ENCODE measurements at places on chromosomes 3 and 15.

GRCh38 chr15:65258375-65259262 is 28.1 kb downstream of the PARP16 start:
- DNase-seq = no peak

DNA sequence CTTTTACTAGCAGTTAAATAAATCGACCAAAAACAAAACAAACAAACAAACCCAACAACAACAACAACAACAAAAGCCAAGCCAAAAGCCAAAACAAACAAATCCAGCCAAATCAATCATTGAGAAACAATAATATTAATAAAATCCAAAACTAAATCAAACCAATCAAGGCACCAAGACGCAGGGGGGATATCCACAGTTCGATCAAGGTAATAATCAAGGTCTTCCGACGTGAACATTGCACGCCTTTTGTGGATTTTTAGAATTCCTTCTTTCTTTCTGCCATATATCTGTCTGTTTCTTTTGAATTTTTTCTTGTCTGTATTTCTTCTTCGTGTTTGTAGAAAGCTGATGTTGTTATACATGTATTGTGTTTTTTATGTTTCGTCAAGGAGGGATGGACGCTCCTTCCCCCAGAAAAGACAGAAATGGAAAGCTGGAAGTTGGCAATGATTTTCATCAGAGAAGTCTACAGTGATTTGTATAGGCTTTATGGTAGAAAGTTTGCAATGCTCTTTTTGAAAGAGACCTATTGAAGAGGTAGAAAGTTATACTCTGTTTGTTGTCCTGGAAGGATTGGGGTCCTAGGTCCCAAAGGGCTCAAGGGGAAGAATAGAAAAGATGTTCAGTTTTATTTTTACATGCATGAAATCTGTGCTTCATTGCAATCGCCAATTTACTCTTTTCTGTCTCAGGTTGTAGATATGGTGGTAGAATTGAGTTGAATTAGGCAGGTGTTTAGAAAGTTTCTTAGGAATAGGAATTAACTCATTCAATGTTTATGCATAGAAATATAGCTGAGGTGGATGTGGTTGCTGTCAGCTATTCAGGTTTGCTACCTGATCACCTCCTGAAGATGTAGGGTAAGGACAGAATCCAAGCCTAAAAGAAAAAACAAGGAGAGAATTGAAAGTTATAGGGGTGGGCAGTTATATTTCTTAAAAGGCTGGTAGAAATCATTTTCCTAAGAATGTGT is 1.2 kb downstream of the ARPP21 start:
- DNase-seq = no peak

DNA sequence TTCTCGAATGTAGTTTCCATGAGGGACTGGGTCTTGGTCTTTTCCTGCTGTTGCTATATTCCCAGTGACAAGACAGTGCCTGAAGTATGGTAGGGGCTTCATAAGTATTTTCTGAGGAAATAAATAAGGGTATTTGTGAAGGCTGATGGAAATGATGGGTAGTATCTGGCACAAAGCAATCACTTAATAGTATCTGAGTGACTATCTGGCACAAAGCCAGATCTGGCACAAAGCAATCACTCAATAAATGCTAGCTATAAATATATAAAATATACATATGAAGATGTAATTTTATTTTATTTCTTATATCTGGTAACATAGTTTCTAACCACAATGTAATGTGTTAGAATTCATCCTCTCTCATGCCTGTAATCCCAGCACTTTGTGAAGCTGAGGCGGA is 20.7 kb upstream of the PROK2 start:
- no peak for DNase-seq

DNA sequence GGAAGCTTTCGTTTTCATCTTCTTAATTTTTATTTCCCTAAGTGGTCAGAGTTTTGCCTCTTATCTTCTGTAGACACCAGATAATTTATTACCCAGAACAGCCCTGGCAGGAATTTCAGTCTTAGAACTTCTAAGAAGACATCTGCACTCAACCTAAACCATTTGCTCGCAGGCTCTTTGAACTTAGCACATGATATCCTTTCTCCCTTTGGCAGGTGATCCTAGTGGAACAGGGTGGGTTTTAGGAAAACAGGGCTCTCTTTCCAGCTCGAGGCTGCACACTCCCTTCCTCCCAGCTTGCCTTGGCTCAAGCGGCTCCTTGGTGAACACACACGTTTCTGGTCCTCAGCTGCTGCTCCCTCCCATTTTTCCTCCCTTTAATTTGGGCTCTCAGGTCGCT is 116.5 kb downstream of the THSD4 start:
- no peak for DNase-seq

DNA sequence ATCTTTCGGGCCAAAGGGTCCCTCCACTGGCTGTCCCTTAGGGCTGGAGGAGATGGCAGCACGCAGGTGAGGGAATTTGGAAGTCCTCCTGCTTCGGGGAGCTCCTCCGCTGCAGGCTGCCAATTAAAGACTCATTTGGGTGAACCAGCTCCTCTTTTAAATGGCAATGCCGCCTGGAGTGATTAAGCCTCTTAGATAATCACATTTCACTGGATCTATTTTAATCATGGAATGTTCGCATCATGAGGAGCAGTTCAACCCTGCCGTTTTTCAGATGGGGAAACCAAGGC is 117.9 kb downstream of the LIPC start:
- DNase-seq = no peak

DNA sequence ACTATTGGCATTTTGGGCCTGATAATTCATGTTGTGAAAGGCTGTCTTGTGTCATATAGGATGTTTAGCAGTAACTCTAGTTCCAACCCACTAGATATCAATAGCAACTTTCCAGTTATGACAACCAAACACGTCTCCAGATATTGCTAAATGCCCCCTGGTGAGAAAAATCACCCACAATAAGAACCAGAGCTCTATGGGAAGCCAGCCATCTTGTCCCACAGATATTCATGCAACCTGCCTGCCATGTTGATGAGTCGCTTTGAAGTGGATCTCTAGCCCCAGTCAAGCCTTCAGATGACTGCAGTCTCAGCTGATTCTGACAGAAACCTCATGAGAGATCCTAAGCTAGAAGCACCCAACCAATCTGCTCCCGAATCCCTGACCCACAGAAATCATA is 5.6 kb upstream of the TNIK start:
- DNase-seq = no peak

DNA sequence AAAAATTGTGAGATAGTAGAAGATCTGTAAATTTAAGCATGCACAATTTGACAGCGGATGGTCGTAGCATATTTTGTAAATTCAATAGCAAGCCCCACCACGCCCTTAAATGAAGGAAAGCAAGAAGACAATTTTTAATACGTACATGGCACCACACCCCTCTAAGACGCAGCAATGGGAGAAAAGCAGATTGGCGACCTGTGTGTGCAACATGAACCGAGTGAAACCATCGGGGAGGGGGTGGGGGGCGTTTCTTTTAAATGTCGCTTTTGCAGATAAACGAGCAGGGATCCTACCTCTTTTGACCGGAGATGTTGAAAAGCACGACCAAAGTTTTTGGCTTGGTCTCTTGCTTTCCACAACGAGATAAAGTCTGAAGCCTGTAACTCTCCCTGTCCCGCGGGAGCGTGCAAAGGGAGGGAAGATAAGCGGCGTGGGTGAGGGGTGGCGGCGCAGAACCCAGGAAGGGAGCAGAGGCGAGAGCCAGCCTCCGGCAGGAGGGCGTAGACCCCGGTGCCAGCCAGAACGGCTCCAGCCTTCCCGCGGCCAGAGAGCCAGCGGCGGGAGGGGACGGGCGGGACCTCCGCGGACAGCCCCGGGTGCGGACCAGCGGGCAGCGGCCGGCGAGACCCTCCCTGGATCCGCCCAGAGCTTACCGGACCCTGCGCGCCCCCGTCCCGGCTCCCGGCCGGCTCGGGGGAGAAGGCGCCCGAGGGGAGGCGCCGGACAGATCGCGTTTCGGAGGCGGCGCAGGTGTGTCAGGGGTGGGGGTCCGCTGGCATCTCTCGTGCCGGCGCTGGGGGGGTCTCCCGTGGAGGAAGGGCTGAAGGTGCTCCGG is at the start of gene CHL1:
CHL1 (plus strand) TSS at position 453 of the 838 bp plus-strand sequence. CDS start 123,014 bp downstream, outside the sequence.
- no peak for DNase-seq

DNA sequence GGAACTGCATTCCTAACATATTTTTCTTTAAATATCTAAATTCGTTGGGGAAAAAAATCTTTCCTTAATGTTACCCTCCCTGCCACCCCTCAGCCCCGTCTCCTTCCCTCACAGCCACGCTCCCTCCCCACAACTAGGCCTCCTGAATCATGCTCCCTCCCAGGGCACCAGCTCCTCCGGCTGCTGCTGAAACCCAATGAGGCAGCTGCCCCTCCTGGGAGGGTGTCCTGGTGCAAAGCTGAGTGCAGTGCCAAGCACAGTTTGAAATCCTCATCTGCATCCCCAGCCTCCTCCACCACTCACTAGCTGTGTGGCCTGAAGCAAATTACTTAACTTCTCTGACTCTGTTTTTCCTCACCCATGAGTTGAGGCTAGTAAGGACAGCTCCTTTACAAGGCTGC is 2.7 kb upstream of the NR2E3 start:
- no peak for DNase-seq

GRCh38 chr15:23734862-23735261 is 47.8 kb upstream of the NDN start:
- no peak for DNase-seq

- DNase-seq = no peak
Observed at GRCh38 chr3:18657858-18658820, 233.0 kb upstream of the SATB1 start.

DNA sequence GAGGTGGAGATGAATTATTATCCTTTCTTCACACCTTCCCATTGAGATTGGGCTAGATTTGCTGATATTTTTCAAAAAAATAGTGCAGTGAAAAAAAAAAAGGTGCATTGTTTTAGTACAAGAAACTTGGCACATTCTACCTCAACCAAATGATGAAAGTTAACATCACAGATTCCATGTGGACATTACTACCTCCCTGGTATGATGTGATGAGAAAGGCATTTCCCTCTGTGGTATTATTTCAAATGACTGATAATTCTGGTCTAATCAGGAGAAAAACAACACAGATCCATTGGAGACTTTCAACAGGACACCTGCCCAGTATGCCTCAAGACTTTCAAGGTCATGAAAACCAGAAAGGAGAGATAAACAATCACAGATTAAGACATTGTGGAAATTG is 313.4 kb downstream of the BCHE start:
- no peak for DNase-seq

DNA sequence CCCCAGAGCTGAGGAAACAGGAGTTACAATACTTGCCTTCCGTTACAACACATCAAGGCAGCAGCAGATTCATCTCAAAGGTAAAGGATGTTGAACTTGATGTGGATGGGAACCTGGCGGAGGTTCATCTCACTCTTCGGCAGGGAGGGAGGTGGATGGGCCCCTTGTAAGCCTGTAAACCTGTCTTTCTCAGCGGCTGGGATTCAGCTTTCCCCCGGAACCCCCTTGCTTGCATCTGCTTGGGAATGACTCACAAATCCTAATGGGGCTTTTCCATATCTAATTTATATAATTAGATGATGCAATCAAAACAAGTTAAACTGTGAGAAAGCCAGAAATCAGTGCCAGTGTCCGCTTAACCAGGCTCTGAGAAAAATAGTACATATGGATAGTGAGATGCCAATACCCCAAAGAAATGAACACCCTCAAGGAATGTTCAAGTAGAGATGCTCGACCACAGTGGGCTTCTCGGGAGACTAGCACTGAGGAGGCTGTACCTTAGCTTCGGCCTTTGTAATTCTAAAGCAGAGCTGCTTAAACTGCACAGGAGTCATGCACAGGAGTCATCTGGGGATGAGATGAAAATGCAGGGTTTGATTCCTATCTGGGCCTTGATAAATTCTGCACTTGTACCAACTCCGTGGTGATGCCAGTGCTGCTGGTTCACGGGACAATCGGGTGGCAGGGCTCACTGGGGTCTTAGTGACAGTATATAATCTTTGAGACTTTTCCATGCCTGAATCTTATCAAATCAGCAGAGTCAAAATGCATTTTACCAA is 2.2 kb upstream of the FAM240A start:
- no peak for DNase-seq

DNA sequence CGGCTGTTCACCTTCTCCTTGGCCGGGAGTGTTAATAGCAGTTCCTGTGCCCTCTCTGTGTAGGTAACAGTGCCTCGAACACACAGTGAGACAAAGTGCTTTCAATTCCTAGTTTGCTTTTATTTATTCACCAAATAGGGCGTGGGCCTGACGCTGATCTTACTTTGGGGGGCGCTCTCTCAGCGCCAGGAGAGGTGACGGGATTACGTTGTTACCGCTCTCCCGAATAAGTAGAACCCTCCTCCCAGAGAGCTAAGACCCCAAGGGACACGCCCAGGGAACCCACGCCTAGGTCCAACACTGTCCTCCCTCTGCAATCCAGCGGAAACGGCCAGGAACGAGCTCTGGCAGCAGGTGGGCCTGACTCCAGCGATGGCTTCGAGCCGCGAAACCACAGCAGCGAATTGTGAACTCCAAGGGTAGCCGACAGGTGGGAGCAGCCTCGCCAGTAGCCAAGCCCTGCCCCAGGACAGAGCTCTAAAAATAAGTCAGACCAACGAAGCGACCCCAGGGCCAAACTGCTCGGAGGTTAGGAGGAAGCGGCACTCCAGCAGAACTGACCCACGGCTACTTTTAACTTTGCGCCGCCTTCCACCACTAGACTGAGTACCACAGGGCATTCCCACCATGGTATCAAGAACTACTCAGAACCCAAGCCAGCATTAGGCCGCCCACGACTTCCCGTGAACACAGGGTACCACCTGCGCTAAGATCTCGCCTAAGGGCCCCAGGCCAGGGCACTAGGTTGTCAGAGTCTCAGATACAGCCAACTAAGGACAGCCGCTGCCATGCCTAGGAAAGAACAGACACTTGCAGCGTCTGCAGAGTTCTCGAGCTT is 1.6 kb upstream of the SIN3A start:
- peak; percentile 61 for DNase-seq

DNA sequence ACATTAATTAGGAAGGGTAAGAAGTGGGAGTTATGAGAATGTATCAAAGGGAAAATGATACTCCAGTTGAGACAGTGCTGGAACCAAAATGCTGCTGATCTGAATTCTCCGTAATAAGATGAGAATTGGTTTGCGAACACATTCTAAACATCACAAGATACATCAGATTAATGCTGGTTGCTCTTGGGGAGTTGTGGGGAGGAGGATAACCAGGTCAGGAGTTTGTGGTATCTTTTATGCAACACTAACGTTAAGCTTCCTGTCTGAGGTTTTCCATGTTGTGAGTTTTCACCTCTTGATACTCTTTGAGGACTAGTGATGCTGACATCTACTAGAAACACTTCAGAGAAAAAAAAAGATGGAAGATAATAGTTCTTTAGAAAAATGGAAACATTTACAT is 47.2 kb downstream of the PPARG start:
- no peak for DNase-seq

DNA sequence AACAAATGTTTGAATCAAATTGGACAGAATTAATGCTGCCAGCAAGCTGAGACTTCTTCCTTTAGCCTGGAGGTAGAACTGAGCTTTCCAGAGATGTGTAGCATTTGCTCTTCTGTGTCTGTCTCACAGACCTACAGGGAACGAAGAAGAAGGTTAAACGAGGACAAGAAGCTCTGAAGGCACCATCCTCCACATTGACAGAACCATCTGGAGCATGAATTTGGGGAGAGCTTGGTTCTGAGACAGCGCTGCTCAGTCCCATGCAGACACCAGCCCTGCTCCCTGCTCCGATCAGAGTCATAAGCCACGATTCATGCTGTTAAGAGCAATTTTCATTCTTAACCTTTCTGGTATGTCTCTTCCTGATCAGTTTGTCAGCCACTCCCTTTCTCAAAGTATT is 7.7 kb upstream of the KY start:
- no peak for DNase-seq

GRCh38 chr3:150917951-150918350 is 12.7 kb upstream of the MINDY4B start:
- DNase-seq = no peak

GRCh38 chr15:57147621-57148020 is 228.7 kb upstream of the CGNL1 start:
- no peak for DNase-seq

GRCh38 chr3:113405180-113405579 is 36.1 kb downstream of the CFAP44 start:
- DNase-seq = no peak

Data from stimulated activated CD4-positive, alpha-beta T cell treated with anti-CD3 and anti-CD28 coated beads, Interleukin-1b, Interleukin-23, amount 100 ng/mL, for 24 hours (primary cell).